ENCODE measurements at places on chromosomes 5 and 9. TPM values are rescaled to one million over a fixed set of nuclear protein-coding genes. Genes with fewer than 3 reads are reported as not detected.
A peak's percentile ranks its signal among the peaks of the same experiment; 100 is the strongest.

Gene SYNPO
- polyA plus RNA-seq = 25.6 TPM

Gene SPINK6
- not detected for polyA plus RNA-seq

Gene WNT8A
- not detected for polyA plus RNA-seq

Gene APC
- 47.2 TPM for polyA plus RNA-seq

Gene ZBED3
- 28.2 TPM for polyA plus RNA-seq

DNA sequence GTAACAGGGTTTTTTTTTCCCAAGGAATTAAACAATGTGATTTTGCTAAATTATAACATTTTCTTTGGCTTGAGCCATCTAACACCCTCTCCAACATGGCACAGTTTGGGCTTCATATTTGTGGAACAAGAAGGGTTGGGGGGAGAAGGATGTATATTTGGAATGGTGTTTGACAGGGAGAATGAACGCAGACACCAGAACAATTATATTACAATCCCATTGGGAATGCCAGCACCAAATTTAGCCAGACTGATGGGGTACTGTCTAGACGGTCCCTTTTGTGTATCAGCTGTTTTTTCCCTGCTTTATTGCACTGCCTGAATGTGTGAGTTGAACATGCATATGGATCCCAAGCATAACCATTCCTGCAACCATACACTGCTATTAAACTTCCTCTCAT, 130.9 kb upstream of the TMEM161B start:
- no peak for DNase-seq

GRCh38 chr5:60809891-60810425, 34.1 kb downstream of the ELOVL7 start:
- DNase-seq = no peak

GRCh38 chr5:151691706-151692105, 5.0 kb upstream of the SPARC start:
- DNase-seq = no peak

- DNase-seq = no peak
These were observed 7.0 kb downstream of the ASS1 start for GRCh38 chr9:130451509-130452388.

DNA sequence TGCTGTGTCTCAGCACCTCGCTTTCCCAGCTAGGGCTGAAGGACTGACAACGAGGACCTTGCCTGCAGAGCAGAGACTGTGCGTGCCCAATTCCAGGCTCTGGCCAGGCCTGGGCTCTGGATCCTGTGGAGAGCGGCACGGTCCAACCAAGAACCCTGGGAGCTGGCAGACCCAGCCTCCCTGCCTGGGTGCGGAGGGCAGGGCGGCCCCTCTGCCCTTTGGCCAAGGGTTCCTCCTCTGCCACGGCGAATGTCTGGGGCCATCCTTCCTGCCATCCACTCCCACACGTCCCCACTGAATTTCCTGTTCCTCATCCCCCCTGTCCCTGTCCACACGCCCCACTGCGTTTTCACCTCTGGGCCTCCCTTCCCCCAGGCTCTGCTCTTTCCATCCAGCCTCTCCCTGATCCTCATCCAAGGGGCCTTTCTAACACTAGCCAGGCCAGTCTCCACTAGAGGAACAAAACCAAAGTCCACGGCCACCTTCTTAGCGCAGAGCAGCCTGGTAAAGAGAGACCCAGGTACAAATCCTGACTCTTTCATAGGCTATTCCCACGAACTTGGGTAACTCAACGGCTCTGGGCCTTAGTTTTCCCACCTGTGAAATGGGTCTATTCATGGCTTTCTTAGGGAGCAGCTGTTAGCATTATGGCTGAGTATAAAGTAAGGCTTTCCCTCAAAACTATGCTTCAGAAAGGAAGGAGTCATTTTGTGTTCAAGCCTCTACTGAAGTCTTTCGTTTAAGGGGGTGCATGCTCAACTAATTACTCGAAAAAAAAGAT, 95.5 kb upstream of the PHYKPL start:
- DNase-seq = no peak

DNA sequence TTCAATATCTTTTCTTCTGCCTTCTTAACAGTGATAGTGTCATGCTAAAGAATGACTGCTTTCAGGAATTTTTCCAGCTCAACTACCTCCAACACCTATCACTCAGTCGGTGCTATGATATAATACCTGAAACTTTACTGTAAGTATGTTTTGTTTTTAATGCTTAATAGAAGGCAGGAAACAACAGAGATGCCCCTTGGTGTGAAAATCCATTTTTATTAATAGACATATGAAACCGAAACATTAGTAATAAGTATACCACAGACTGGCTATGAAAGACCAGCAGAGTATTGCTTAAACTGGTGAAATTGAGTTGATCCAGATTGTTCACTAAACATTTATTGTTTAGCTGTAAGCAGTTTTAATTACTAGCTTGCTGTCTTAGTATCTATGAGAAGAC, 25.2 kb downstream of the SKP2 start:
- no peak for DNase-seq

DNA sequence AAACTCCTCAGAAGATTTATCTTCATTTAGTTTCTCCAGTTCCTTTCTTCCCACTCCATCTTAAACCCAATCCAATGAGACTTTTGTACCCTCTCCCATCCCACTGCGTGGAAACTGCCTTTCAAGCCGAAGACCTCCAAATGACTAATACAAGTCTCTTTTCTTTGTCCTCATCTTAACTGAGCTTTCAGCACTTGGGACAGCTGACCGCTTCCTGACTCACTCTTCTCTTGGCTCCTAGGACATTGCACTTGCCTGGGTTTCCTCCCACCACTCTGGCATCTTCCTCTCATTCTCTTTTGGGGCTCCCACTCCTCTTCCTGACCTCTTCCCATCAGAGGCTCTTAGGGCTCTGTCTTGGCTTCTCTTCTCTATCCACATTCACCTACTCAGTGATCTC, 243.7 kb downstream of the HSPA4 start:
- DNase-seq = no peak

DNA sequence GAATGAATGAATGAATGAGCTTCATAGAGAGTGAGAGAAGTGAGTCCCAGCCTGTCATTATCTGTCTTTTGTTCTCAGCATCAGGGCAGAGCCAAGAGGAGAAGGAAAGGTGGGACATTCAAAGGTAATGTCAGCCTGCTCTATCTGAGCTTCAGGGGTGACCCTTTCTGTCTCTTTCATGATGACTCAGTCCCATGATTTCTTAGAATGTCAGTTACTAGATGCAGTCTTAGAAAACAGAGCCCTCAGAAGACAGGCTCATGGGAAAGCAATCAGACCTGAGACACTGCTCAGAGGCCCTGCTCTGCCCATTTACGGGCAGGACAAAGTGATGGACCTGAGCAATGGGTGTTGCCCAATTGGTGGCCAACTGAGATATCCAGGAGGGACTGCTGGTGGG, 1.1 kb downstream of the SPATA31D1 start:
- no peak for DNase-seq

DNA sequence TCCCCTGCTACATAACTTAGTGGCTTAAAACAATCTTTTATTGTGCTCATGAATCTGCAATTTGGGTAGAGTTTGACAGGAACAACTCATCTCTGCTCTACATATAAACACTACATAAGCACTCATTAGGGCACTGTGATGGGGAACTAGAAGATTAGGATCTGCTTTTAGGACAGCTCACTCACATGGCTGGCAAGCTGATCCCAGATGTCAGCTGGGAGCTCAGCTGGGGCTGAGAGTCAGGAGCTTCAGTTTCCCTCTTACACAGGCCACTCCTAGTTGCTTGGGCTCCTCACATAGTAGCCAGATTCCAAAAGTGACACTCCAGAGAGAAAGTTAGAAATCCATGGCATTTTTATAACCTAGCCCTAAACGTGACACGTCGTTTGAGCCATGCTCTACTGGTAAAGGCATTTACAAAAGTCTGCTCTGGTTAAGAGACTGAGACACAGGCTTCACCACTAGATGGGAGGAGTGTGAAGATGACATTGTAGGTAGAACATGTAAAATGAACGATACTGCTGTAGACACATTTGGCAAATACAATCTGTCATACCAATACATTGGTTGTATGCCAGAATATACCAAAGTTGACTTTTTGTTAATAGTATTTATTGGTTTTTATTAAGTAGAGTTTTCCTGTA, 23.6 kb downstream of the SCAI start:
- DNase-seq = no peak

DNA sequence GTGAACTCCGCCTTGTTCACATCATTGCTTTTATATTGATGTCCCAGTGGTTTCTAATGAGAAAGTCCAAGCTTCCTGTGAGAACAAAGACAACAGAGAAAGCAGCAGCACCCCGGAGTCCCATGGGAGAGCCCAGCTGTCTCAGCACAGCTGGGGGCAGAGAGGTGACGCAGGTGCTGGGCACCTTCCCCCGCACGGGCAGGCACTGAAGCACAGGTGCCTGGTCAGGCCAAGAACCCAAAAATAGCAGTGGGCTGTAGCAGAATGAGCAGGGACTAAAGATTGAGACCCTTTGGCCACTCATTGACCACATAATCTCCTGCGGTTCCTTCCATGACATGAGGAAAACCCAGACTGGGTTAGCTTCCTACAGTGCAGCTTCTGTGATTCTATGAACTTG, 18.8 kb downstream of the SRD5A1 start:
- no peak for DNase-seq

- DNase-seq = no peak
These were observed 39.8 kb upstream of the ACO1 start for GRCh38 chr9:32344551-32345182.

DNA sequence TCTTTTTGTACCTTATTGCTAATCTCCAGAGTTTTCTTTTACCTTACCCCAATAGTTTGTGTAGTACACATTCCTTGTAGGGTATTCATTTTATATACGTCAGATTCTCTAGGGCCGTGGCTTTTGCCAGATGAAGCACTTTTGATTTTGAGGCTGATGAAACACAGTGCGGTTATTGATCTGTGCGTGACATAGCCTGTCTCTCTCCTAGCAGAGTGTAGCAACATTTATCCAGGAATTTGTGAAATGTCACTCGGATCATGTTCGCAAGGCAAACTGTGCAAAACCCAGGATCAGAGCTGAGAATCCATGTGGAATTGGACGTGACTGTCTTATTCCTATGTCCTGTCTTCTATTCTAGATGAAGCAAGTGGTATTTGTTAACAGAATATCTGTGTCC, 142.0 kb upstream of the SH3GL2 start:
- no peak for DNase-seq

- no peak for DNase-seq
These were observed 97.8 kb downstream of the SNX18 start for GRCh38 chr5:54615381-54615780.

DNA sequence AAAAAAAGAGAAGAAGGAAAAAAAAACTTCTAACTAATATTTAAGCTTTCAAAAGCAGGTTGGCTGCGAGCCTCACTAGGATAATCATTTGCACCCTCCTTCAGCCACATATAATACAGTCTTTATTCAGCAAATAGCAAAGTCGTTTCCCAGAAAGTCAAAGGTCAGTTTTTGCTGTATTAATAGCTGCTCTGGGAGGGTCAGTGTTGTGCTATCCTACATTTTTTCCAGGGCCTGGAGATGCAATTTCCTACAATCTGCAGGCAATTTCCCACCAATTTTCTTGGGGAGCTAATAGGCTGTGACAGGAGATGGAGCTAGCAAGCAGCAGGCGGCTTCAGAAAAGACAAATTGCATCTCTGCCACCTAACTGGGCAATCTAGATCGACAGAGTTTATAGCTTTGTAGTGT, 136.8 kb downstream of the TLE1 start:
- no peak for DNase-seq

DNA sequence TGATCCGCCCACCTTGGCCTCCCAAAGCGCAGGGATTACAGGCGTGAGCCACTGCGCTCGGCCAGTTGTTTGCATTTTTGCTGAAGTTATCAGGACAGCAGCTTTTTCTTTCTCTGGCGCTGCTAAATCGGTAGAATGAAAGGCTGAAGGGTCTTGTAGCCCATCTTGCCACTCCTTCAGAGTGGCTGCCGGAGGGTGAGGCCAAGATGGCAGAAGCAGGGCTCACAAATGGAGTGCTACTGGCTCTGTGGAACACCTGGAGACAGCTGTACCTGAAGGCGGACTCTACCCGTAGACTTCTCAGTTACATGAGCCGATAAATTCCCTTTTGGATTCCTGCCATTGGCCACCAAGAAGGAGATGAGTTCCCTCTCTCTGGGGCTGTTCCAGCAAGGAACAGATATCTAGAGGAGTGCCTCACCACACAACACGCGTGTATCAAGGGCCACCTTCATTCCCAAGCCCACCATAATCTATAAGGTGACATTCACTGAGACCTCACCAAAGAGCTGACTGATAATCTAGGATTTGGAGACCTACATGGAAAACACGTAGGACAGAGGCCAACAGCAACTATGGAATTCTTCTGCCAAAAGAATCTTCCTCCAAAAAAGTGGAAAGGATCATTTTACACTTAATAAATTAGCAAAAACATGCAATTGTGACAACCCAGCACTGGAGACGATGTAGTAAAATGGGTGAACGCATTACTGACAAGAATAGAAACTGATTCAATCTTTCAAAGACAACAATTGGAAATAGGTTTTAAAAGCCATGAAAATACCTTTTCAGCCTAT, 21.8 kb downstream of the STK10 start:
- DNase-seq = no peak

DNA sequence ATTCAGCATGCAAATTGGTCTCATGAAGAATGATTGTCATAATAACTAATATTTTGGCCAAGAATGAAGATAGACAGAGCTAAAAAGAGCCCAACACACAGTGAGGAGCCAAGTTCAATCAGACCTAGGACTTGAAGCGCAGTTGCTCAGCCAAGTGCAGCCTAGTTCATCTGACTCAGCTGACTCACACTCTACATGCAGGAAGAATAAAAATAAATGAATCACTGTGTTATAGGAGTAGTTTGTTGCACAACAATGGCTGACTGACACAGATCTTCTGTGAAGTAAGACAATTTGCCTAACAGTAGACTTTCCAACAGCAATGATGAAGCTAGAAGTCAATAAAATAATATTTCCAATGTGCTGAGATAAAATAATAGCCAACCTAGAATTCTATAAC, 261.5 kb downstream of the CEMIP2 start:
- DNase-seq = no peak

- no peak for DNase-seq
These were observed 13.2 kb downstream of the PDE8B start for GRCh38 chr5:77223653-77224052.

DNA sequence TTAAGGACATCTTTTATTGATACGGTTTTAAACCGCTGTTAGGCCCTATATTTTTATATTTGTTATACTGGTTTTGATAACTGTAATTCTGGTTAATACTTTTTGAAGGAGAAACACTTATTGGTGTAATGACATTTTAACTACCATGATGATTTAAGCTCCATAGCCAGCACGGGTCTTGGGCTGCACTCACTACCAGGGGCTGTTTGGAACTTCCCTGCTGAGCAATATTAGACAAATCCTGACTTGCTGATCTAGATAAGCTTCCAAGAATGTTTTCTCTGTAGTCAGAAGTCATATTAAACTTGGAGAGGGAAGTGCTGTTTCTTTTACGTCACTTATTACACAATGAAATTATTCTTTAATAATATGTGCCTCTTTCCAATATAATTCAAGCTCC, 540.0 kb upstream of the GRAMD2B start:
- DNase-seq = peak; percentile 11

GRCh38 chr9:130050462-130050861, 3.2 kb upstream of the GPR107 start:
- no peak for DNase-seq

All from left lung (tissue), 14 donors.